ENCODE measurements at places on chromosomes 13 and 19.

DNA sequence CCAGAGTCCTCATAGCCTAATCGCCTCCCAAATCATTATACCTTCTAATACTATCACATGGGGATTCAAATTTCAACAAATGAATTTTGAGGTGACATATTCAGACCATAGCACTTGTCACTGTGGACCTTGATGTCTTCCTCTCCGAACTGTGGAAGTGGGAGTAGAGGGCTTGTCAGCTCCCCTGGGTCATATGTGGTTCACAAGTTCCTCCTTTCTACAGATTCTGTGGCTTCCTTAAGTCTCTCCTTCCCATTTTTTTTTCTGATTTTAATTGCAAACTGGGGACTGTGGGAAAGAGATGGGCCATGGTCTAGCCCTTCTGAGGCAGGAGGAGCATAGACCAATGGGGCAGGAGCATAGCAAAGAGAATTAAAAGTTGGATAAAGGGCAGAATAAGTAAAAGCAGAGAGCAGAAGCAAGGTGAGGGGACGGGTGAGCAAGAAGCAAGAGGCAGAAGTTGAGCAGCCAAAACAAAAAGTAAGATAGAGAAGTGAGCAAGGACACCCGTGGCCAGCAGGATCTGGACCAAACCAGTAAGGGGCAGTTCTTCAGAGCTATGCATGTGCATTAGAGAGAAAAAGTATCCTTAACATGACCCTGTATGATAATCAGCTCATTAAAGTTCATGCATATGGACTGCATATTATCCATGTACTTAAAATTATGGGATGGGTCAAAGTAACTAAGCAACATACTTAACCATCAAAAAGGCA, 2.6 kb upstream of the SIGLEC7 start:
- no peak for DNase-seq

GRCh38 chr19:49830766-49831165, 12.7 kb downstream of the MED25 start:
- no peak for DNase-seq

- no peak for DNase-seq
Measured at GRCh38 chr13:51000061-51000460, 90.5 kb downstream of the RNASEH2B start.

DNA sequence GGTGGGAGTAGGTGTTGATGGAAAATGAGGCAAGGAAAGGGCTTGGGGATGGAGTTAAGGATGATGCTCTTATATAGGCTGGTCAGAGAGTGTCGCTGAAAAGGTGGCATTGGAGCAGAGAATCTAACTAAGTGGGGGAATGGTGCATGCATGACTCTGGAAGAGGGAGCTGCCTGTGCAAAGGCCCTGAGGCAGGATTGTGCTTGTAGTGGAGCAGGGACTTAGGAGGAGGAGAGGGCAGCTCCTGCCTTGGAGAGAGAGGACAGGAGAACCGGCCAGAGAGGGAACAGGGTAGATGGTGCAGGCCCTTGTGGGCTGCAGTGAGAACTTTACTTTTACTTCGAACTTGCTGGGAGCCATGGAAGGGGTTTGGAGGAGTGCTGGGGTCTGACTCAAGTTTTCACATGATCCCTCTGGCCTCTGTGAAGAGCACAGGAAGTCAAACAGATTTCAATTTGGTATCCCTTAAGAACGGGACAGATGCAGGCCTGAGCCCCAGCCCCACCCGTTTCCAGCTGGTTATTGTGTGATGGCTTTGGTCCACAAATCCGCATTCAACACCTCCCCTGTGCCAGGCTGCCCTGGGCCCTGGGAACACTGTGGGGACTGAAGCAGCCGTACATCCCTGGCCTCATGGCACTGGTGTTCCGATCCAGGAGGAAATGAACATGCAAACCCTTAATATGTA, 7.0 kb downstream of the AP2A1 start:
- no peak for DNase-seq

DNA sequence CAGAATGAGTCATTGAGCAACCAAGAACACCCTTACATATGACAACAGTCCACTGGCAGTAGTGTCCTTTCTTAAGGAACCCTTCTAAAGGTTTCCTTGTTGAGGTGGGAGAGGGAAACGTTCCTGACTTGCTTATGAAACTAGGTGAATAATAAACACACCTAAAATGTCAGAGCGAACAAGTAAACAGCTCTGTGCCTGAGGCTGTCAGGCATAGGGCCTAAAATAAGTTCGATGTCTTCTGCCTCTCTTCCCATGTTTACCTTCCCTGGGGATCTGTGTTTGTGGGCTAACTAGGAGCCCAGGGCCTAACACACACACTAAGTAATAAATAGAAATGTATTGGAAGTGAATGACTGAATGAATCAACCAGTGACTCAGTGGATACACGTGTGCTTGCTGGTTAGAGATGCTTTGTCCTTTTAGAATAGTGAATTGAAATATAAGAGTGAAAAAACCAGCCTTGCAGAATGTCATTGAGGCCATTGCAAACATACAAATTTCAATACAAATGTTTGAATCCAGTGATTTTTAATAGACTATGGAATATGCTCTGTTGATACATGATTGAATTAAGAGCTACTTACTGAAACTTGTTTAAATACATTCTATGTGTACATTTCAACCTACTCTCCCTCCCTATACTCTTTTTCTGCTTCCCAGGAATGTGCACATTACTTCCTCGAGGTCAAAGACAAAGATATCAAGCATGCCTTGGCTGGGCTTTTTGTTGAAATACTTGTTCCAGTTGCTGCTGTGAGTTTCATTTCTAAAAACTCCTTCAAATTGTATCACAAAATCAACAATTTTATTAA, 102.9 kb downstream of the FRY start:
- DNase-seq, result no peak

GRCh38 chr13:33785384-33785783, 32.6 kb upstream of the RFC3 start:
- no peak for DNase-seq

DNA sequence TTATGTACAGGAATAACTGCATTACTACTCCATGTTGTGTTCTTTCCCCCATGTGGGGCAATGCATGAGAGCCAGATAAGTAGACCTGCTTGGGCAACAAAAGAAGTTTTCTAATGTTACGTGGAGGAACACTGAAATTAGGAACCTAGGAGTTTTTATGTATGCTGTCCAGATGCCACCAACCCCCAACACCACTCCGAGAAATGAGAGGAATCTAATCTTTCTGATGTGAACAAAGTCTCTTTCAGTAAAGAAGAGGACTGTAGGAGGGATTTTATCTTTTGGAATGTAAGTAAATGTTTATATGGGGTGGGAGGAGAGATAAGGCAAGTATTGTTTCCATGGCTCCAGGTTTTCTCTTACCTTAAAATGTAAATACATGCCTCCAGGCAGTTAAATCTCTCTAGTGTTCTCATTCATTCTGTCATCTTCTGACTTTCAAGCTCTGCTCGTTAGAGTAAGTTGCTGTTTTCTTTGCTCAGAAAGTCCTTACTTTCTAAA, 820.6 kb downstream of the PCDH17 start:
- DNase-seq, result no peak

DNA sequence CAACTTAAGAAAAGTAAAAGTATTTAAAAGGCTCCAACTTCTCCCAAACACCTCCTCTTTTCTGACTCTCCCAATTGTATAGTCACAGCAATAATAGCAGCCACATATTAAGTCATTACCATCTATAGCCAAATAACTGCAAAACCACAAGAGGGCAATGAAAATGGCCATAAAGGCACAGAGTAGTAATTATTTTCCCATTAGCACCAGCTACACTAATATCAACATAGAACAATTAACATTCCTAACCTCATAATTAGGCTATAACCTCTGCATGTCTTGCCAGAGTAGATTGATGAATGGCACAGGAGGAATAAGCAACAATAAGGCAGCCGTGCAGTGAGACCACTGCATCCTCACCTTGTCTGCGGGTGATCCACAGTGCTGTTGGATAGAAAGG, 226.4 kb upstream of the SERP2 start:
- no peak for DNase-seq

GRCh38 chr19:9793071-9793591, 24.6 kb upstream of the ZNF846 start:
- DNase-seq, result peak; percentile 46

GRCh38 chr19:49692147-49692506, 1.2 kb downstream of the CPT1C start:
- no peak for DNase-seq

DNA sequence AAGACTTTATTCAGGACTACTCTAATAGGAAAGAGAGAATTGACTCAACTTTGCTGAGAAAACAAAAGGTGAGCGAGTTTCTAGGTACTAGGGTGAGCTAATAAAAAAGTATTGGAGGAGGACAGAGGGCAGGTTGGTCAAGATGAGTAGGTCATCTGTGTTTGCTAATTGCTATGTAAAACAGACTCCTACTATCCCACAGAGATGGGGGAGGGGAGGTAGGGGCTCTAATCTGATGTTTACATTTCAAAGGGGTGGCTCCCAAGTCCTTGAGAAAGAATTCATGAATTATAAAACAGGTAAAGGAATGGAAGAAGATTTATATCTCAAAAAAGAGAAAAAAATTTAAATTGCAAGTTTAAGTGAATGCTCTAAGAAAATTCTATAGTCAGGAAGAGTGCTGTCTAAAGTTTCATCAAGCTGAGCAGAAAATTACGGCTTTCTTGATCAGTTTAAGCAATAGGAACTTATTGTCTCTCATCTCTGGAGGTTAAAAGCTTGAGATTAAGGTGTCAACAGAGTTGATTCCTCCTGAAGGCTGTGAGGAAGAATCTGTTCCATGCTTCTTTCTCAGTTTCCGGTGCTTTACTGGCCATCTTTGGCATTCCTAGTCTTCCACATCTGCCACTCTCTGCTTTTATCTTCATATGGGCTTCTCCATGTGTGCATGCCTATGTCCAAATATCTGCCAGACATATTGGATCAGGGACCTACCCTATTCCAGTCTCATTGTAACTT, 790.3 kb downstream of the SLITRK5 start:
- no peak for DNase-seq

GRCh38 chr19:18157465-18158063, 4.6 kb downstream of the PIK3R2 start:
- DNase-seq, result no peak

All from stimulated activated CD4-positive, alpha-beta T cell treated with anti-CD3 and anti-CD28 coated beads, Interleukin-15, amount 100 ng/mL, for 1 hour (primary cell).